ENCODE measurements at places on chromosomes 12 and 14.

DNA sequence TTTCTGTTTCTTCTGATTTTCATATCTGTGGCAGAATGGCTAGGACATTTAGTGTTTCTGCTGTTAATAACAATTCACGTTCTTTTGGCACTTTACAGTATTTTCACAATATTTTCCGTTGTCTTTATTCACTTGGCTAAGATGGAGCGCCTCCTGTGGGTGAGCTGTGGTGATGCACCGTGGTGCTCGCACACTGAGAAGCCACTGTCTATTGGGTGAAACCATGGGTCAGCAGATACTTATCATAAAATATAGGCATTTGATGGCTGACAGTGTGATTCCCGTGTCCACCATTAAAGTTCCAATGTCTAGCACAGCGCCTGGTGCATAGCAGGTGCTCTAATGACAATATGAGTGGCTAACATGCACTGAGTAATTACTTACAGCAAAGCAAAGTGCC, 141.8 kb downstream of the VRK1 start:
- DNase-seq = no peak

DNA sequence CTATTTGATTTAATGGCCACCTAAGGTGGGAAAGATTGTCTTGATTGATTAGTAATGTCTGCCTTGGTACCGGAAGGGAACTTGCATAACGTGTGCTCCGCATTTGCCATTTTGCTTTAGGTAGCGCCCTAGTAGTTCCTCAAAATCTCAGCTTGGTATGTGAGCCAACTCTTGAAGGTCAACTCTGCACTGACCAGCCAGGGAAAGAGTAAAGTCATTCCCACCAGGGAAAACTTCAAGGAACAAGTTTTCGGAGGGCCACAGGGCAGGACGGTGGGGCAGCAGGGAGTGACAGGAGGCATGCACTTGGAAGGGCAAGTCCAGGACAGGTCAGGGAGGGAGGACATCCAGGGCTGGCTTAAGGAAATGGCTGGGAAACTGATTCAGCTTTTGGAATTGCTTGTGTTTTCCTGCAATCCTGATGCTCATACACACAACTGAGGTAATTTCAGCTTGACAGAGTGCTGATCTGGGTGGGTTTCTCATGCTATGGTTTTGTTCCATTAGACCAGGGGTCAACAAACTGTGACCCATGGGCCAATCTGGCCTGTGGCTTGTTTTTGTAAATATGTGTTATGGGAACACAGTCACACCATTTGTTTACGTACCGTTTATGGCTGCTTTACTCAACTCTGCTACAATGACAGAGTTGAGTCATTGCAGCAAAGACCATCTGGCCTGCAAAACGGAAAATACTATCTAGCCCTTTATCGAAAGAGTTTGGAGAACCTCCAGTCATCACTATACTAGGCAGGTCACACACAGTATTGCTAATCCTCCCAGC, 184.5 kb downstream of the RBM19 start:
- DNase-seq = no peak

GRCh38 chr14:74134484-74134883, 49.7 kb downstream of the LIN52 start:
- DNase-seq = no peak

DNA sequence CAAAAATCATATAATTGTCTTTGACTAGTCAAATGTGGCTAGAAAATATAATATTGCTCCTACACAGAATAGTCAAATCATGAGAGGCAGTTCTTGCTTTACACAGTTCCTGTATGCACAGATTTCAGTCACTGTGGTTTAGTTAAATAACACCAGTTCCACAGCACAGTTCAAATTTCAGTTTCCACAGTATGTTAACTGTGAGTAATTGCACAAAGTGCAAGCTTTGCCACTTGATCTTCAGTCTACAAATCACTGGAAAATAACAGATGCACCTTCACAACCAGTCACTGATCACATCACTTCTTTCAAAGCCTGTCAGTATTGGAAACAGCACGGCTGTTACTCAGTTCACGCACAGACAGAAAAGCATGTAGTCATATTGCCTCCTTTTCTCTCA, 38.7 kb downstream of the KCNH5 start:
- no peak for DNase-seq

GRCh38 chr12:52713960-52714886, 10.9 kb upstream of the KRT77 start:
- DNase-seq = no peak

- DNase-seq = no peak
Observed at GRCh38 chr12:50615907-50616296, 111.1 kb downstream of the DIP2B start.

DNA sequence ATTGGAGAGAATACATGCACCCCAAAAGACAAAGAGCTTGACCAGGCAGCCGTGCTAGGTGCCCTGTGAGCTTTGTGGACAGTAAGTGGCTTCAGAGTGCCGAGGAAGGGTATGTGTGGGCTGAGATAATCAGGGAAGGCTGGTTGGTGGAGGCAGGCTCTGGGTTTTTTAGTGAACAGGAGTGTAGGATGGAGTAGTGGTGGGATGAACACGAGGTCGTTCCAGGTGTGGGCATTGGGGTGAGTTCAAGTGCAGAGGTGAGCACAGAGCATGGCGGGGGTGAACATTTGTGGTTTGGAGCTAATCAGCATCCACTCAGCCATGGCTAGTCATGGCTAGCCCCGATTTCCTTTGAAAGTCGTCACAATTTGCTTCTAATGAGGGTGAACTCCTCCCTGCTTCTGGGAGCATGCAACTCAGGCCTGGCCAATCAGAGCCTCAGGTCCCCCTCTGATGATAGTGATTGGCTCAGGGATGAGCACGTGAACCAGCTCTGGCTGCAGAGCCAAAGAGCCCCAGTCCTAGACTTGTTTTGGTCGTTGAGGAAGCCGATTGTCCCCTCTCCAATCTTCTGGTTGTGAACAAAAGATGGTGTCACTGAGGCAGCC, 40.7 kb upstream of the TCL1B start:
- no peak for DNase-seq

- DNase-seq = no peak
Observed at GRCh38 chr12:111869671-111870070, 27.6 kb downstream of the MAPKAPK5 start.

- DNase-seq = no peak
Observed at GRCh38 chr14:68734231-68734732, 58.6 kb downstream of the ZFP36L1 start.

DNA sequence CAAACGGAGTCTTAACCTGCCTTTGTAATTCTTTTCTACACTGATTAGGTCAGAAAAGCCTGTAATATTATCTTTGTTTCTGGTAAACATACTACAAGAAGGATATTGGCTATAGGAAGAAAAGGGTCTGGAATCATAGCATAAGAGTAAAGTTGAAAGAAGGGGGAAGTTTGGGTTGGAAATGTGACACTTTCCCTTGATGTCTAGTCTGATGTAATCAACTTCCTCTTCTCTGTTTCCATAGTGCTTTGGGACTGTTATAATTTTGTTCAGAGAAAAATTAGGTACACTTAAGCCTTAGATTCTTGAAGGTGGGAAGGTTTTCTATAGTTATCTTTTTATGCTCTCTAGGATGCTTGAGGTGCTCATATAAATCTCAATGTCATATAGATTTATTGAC, 322.2 kb downstream of the AEBP2 start:
- DNase-seq = no peak

DNA sequence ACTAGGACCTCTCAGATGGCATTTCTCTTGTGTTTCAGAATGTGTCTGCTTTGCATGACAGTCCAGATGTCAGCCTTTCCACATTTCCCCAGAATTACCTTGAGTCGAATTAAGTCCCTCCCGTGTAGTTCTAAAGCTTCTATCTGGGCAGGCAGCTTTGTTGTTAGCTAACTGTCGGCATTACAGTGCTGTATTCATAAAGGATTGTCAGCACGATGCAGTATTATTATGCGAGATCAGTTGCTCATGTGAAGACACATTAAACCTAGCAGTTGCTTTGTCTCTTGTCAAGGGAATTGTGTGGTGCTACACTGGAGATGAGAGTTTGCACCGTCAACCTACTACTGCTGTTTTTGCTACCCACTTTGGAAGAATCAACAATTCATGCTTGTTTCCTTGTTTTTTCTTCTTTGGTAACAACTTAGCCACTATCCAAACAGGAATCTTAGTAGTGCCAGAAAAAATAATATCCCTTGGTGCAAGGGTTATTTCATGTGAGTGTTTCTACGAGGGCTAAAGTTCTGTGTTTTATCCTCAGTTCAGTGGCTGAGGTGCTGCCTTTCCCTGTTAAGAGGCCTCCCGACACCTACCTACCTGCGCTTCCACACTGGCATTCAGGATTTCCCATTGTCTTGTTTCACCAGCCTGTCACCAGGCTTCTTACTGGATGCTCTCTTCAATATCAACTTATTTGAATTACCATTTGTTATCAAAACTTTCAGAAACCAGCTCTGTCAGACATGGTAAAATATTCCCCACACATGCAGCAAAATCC, 297.9 kb upstream of the G2E3 start:
- no peak for DNase-seq

DNA sequence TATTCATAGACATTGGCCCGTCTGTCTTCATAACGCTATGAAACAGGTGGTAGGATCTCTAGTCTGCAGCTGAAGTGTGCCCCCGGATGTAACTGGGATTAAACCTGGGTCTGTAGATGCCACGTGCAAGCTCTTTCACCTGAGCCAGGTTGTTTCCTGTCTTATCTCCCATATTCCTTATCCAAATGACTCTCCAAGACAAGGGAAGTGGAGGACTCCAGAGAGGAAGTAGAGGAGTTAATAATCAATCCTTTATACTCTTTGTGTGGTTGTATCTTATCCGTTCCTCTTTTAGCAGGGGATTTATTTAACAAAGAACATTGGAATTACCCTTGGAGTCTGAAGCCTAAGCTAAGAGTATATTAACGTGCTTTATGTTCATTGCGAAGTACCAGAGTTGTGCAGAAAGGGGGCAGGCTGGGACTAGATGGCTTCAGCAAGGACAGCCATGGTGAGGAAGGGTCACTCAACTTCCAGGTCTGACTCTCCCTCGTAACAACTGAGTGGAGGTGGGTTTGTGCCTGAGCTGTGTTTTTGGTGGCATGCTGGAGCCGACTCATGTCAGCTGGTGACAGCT, 82.8 kb downstream of the RIN3 start:
- no peak for DNase-seq

Measured in brain pericyte (primary cell).